ENCODE measurements at places on chromosomes 4 and X.

DNA sequence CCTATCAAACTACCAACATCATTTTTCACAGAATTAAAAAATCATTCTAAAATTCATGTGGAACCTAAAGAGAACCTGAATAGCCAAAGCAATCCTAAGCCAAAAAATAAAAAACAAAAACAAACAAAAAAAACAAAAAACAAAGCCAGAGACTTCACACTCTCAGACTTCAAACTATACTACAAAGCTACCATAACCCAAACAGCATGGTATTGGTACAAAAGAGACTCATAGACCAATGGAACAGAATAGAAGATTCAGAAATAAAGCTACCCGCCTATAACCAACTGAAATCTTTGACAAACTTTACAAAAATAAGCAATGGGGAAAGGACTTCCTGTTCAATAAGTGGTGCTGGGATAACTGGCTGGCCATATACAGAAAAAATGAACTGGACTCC is 152.3 kb upstream of the SMIM31 start:
- DNase-seq = no peak

DNA sequence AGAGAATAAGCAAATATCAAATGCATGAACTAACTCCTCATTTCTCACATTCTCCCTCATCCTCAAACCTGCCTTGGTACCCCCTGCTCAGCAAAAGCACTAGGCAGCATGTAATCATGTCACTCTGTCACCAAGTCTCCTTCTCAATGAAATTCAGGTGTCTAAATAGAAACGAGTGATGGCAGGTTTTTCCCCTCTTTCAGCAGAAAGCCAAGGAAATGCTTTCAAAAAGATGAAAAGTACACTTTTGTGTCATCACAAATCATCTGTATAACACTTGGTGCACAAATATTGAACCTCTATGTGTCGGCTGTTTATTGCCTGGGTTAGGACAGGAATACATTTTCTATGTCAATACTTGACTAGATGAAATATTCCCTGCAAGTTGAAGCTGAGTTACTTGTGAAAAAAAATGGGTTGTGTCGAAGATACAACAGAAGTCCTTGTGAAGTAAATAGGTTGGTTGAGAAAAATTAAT is 285.1 kb upstream of the MAGEB18 start:
- no peak for DNase-seq

- DNase-seq = no peak
These were observed 151.9 kb upstream of the SLC7A11 start for GRCh38 chr4:138393886-138394610.

GRCh38 chr4:2084316-2084715 is 25.2 kb downstream of the NAT8L start:
- no peak for DNase-seq

GRCh38 chr4:61521451-61521850 is 321.3 kb downstream of the ADGRL3 start:
- DNase-seq = no peak

DNA sequence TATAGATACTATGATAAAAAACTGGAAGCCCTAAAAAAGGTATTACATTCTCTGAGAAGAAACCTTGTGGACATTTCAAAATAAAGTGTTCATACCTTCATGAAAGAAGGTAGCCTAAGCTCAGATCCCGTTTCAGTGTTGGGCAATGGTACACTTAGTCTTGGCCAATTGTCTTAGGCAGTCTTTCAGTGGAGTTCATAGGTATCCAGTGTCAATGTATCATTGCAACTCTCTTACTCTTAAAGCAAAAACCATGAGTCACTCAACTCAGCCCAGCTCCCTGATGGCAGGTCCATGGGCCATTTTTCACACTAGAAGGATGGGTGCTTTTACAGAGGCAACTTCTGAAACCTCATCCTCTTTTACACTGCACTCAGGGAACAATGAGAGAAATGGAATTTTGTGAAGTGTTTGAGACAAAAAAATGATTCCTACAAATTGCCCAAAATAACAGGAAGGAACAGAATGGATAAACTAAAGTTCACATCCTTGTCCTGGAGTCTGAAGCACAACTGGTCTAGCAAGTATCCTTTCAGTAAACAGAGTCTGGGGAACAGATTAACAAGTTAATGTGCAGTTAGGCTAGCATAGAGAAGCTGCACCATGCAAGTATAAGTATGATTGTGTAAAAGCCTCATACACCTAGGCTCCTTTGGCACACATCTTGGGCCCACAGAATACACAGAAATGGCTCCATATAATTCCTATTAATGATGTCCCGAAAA is 7.0 kb upstream of the ZNF827 start:
- no peak for DNase-seq

DNA sequence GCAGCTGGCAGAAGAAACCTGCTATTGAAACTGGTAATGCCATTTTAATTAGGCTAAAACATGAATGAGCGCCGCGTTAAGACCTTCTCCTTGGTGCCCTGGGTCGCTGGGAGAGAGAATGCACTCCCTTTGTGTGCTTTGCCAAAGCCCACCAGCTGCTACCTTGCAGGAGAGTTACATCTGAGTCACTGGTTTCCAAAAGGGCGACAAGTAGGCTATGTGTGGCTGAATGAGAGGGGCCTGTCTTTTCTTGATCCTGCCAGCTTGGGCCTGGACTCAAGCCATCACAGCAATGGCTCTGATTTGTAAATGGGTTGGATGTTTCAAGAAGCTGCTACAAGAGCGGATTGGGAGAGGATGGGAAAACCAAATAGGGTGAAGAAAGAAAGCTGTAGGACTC is 81.5 kb downstream of the NHS start:
- peak; percentile 11 for DNase-seq

- no peak for DNase-seq
These were observed 126.4 kb upstream of the JADE1 start for GRCh38 chr4:128682942-128683666.

GRCh38 chr4:76579596-76580375 is 144.8 kb downstream of the SHROOM3 start:
- DNase-seq = no peak

- no peak for DNase-seq
These were observed 41.5 kb downstream of the REELD1 start for GRCh38 chr4:146255874-146256273.

DNA sequence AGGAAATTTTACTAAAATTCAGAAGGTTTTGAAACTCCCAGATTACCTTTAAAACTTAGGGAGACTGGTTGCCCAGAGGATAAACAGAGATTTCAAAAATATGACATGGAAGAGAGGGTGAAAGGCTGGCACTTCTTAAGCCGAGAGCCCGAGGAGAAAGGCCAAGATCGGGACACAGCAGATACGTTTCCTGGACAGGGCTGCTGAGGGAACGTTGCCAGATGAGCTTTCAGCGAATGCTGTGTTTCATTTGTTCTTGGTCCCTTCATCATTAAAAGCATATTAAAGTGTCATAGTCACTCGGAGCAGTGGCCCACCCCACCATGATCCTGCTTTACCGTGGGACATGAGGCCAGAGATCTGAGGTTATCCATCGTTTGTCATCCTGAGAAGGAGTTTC is 37.9 kb upstream of the STOX2 start:
- no peak for DNase-seq

DNA sequence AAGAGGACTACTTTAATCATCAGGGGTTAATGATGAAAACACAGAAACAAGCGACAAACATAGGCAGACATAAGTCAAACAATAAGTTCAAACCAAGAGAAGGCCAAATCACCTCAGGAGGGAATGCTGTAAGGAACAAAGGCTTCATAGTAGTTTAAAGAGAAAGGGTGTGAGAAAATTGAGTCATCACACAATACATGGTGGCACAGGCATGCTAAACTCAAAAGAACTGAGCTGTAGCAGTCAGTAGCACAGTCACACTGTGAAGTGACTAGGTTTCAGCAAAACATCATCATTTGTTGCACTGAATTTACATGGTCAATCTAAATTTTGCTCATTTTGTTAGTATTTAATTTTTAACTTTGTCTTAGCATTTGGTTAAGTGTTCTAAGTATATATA is 24.2 kb downstream of the SMC1A start:
- no peak for DNase-seq

- no peak for DNase-seq
These were observed 39.4 kb downstream of the PPM1K start for GRCh38 chr4:88244816-88245579.

DNA sequence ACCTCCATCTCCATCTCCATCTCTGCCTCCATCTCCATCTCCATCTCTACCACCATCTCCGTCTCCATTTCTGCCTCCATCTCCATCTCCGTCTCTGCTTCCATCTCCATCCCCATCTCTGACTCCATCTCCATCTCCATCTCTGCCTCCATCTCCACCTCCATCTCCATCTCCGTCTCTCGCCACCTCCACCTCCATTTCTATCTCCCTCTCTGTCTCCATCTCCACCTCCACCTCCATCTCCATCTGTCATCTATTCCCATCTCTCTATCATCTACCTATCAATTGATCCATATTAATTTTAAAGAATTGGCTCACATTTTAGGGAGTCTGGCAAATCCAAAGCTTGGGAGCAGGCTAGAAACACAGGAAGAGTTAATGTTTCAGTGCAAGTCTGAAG is 39.6 kb upstream of the CHRNA9 start:
- DNase-seq = no peak

- no peak for DNase-seq
These were observed 161.1 kb downstream of the VEGFC start for GRCh38 chr4:176631611-176632010.

Data from DMS 273 treated with DMSO at 0.1 percent for 48 hours (cell line).